ENCODE measurements at places on chromosomes 6 and 20. TPM values are rescaled to one million over a fixed set of nuclear protein-coding genes. Genes with fewer than 3 reads are reported as not detected.

Gene MLN
- polyA plus RNA-seq, result not detected

DNA sequence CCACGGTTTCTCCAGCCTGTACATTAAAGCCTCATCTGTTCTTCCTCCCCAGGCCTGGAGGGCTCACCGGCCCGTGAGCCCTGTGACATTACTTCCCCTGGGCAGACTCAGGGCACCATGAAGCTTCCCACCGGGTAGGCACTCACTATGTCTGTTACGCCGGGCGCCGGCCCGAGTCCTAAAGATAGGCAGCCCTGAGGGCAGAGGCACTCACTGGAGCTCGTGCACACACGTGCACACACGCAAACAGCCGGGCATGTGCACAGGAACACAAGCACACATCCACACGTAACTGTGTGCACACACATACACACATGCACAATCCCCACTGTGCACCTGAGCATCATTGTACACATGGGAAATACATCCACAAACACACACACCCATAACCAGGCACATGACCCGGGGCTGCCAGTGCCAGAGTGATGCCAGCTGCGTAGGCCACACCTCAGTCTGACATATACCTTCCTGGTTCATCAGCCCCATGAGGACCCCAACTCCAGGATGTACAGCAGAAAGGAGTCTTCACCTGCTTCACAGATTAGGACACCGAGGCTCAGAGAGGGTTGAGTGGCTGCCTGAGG, 83.7 kb downstream of the YTHDF1 start:
- H3K27me3 ChIP-seq, result no peaks in the 10 kb centered on the region
- no peak overlapping the region for H3K4me3 ChIP-seq
- no peak overlapping the region for H3K27ac ChIP-seq
- no peaks in the 10 kb centered on the region for H3K36me3 ChIP-seq
- no peak for DNase-seq

GRCh38 chr6:39465539-39465938, 143.0 kb upstream of the KCNK16 start:
- H3K4me3 ChIP-seq, result no peak overlapping the region
- H3K36me3 ChIP-seq, result no peaks in the 10 kb centered on the region
- H3K4me1 ChIP-seq, result no peaks in the 10 kb centered on the region

- no peaks in the 10 kb centered on the region for H3K27me3 ChIP-seq
- no peaks in the 10 kb centered on the region for H3K4me1 ChIP-seq
- H3K4me3 ChIP-seq, result no peak overlapping the region
- no peak overlapping the region for H3K27ac ChIP-seq
- H3K36me3 ChIP-seq, result no peaks in the 10 kb centered on the region
Observed at GRCh38 chr20:43752561-43753301, 25.9 kb upstream of the GTSF1L start.
